CMK (cell line): ENCODE measurements at places on chromosomes 7 and 10.

GRCh38 chr10:26931223-26931622, 70.5 kb upstream of the ABI1 start:
- DNase-seq = peak; percentile 4

- no peak for DNase-seq
Observed at GRCh38 chr7:74404741-74405140, 49.0 kb upstream of the GTF2IRD1 start.

GRCh38 chr10:127376071-127376470, 173.0 kb upstream of the NPS start:
- DNase-seq = no peak

- no peak for DNase-seq
Observed at GRCh38 chr10:34702093-34702937, 112.8 kb downstream of the PARD3 start.

DNA sequence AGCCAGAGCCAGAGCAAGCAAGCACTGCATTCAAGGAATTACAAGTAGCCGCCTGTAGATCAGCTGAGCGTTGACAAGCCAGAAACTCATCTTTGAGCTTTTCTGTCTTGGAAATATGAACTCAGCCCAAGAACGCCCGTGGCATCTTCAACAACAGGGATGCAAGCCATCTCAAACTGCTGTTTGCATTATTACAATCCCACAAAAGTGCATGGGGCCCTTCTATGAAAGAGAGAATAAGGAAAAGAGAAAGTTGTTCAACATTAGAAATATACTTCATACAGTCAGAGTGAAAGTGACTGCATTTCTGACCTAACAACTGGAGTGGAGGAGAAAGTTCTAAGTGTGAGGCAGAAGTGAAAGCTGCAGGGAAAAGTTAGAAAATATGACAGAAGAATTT, 6.5 kb downstream of the SGCE start:
- no peak for DNase-seq

DNA sequence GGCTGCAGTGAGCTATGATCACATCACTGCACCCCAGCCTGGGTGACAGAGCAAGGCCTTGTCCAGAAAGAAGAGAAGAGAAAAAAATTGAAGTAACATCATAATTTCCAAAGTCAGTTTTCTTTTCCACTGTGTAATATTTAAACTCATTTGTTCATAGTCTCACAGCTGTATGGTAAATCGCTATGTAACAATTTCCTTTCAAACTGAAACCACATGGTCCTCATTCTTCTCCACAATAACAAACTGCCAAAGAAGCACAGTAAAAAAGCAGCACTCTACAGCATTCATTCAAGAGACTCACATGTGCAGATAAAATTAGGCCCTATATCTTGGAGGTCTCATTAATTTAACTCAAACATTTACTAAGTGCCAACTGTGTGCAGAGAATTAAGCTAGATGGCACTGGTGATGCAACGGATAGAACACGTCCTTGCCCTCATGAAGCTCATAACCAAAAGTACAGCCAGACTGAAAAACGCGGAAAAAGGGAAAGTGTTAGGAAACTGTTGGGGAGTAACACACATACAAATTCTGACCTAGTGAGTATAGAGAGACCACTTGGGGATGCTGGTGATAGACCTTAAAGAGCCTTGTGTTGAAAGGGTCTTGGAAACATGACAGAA, 174.0 kb upstream of the KCTD7 start:
- DNase-seq = no peak

DNA sequence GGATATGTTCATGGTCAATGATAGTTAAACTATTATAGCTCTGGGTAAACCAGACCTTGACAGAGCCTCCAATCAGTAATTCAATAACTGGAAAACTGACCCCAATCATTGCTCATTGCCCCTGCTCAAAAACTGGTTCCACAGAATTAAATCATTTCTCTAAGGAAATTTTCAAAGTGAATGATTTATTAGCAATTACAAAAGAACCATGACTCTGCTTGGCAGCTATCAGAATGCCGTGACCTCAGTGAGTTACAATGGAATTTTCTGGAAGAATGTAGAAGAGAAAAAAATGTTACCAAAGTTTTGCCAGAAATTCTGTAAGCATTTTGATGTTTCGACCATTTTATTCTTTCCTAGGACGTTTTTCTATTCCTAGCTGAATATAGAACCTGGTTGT, 106.8 kb upstream of the APBB1IP start:
- DNase-seq = no peak

DNA sequence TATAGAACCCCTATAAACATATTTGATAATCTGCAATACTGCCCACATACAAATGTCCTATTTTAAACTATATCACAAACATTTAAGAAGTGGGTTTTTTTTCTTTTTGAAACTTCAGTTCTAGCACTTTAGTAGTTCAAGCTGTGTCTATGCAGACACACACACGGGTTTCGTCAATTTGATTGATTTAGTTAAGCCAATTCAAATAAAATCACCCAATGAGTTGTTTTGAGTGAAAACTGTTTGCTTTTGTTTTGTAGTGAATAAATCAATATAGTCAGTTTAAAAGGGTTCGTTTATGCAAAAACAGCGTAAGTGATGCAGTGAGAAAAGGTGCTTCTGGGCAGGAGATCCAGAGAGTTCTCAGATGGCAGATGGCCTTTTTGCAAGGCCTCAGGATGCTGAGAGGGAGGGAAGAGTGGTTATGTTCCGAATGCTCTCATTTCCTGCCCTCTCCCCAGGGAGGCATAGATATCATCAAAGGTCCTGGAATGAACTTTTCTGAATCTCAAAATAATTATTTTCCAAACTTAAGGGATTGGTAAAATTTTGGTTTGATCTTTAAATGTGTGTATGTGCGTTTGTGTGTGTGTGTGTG, 102.7 kb downstream of the AGMO start:
- DNase-seq = no peak

DNA sequence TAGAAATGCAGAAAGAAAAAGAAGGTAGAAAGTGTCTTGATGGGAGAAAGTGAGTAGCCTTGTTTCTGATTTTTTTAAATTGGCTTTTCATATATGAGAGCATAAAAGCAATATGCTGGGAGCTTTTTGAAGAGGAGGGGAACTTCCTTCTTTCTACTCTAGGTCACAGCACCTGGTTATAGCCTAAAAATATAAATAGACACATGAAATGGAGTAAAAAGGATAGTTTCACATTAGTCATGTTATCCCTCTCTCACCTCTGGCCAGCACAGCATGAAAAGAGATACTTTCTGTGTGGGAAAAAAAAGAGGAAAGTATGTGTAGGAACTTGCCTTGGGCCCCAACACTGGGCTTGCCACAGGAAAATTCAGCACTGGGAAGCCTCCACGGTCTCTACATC, 292.2 kb upstream of the ZWINT start:
- no peak for DNase-seq

- DNase-seq = no peak
Observed at GRCh38 chr10:97243836-97244235, 48.6 kb downstream of the ARHGAP19 start.

DNA sequence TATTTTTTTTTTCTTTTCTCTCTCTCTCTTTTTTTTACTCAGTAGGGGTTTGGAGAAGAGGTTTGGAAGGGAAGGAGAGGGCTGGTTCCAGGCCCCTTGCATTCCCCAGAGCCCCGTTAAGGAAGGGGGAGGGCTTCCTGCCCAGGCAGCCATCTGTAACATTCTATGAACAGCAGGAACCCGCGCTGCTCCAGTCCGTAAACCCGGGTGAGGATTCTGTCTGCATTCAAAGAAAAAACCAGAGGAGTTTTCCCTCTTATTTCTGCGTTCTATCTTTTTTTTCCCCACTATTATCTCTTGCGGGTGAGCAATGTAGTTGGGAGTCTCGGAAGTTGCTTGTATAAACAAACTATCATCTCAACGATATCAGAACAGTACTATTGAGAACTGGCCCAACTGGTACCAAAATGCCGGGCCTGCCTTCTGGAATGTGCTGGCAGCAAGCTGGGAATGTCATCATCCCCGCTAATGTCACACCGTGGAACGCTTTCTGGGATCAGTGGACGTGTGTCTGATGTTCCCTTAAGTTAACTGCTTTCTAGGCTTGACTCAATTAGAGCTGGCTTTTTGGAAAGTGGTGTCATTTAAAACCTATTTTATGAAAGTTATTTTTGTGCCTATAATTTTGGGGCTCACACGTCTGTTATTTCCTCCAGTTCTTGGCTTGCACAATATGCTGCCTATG, 153.1 kb upstream of the MEOX2 start:
- no peak for DNase-seq

GRCh38 chr7:116100626-116101025, 70.1 kb upstream of the TFEC start:
- no peak for DNase-seq

DNA sequence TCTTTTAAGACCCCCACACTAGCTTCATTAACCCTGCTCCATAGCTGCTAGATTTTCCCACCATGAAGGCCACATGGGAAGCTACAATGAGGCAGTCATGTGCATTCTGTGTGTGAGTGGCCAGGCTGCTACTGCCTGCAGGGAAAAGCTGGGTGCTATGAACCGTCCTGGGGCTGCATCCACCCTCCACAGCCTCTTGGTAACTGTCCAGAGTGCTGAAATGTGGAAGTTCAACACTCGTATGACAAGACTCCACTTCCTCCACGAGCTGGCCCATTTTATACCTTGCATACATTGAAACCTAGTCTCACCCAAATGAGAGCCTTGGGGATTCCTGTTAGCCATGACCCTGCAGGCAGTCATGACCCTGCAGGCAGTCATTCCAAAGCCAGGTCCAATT, 59.4 kb downstream of the CUZD1 start:
- DNase-seq = no peak

- DNase-seq = no peak
Observed at GRCh38 chr10:46309511-46310142, 22.8 kb downstream of the ANTXRL start.

- no peak for DNase-seq
Observed at GRCh38 chr7:96417784-96418183, 95.9 kb upstream of the SLC25A13 start.

DNA sequence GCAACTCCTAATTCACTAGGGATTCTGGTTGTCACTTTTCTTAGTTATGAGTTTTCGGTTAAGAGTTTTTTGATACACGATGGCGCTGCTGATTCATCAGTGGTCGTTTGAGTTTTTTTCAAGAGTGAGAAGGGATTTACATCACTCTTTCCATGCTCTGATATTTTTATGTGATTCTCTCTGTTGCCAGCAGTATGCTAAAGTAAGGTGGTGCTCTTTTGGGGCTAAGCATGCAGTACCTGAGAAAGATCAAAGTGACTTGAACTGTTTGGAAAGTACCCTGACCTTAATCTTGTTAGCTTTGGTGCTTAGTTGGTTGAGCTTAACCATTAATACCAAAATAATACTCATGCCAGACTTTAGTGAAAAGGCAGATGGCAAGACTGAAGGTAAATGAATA, 28.1 kb downstream of the STAMBPL1 start:
- DNase-seq = no peak

DNA sequence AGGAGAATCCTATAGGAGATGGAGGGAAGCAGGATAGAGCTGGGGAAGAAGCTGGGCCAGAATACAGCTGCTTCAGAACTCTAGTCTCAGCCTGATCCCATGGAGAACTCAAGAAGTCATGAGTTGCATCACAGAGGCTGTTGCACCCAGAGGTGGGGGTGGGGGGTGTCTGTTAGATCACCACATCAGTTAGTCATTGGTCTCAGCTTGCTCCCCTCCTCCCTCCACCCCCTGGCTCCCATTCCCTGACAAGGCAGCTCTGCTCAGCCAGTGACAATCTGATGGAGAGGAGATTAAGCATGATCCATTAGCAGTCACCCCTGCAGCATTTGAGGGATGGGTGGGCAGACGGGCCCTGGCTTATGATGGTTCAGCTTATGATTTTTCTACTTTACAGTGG, 58.4 kb upstream of the FGL2 start:
- DNase-seq = no peak

DNA sequence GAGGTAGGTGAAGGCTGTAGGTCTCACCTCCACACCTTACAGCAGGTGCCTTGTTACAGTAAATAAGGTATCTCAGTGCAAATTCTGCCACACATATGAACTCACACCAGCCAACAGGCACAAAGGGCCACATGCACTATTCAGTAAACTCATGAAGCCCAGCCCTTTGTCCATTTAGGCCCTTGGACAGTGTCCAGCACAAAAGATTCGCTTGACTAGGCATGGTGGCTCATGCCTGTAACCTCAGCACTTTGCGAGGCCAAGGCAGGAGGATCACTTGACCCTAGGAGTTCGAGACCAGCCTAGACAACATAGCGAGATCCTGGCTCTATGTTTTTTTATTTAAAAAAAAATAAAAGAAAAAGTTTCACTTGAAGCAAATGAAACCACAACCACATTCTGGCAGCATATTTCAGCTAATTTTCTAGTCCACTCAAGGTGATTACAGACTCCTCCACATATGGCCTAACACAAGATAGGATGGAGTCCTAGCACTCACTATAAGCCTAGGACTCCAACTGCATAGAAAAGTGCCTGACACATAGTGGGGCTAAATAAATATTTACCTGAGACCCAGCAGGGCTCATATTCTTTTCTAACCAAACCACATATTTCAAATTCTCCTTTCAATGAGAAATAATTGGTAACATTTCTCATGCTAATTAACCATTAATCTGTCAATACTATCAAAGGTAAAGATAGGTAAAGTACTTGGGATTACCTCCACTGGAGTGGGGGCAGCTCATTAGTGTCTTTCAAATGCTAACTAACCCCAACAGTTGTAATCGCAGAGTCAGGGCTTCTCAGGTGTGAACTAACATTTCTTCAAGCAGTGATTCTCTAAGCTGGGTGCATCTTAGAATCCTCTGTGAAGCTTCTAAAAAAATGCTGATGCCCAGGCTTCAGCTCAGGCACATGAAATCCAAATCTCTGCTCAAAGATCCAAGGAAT, 4.5 kb upstream of the ANKRD1 start:
- no peak for DNase-seq

DNA sequence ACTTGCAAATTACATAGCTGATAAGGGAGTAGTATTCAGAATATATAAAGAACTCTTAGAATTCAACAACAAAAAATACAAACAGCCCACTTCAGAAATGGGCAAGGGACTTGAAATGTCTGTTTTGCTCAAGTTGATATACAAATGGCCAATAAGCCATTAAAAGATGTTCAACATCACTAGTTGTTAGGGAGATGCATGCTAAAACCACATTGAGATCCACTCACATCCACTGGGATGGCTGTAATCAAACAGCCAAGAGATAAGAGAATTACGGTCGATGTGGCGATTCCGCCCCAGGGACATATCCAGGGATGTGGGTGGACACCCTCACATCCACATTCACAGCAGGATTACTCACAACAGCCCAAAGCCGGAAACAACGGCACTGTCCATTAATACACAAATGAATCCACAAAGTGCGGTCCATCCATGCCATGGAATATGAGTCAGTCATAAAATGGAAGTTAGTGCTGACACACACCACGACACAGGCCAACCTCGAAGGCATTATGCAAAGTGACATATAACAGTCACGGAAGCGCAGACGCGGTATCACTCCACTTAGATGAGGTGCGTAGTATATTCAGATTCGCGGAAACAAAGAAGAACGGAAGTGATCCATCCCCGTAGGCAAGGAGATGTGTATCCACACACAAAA, 227.8 kb downstream of the DNAJB6 start:
- DNase-seq = no peak
